Dorsolateral prefrontal cortex (tissue), 122 donors: ENCODE measurements at places on chromosomes 13 and 19. TPM values are rescaled to one million over a fixed set of nuclear protein-coding genes. Genes with fewer than 3 reads are reported as not detected.

The PGLYRP2 gene
- total RNA-seq: not detected

The KLK1 gene
- total RNA-seq: not detected

The ZNF132 gene
- 12.3 TPM for total RNA-seq

The LEUTX gene
- total RNA-seq: not detected

The ANKRD27 gene
- total RNA-seq: 42.5 TPM

The NCCRP1 gene
- not detected for total RNA-seq

The ZFP30 gene
- total RNA-seq: 29.9 TPM

The PINLYP gene
- 4.2 TPM for total RNA-seq

The CLIP3 gene
- total RNA-seq: 203 TPM

The SHC2 gene
- 54.0 TPM for total RNA-seq

The TGDS gene
- total RNA-seq: 6.2 TPM

The LILRB1 gene
- total RNA-seq: 7.4 TPM

The CYP4F12 gene
- total RNA-seq: 3.1 TPM

The ZNF600 gene
- 4.9 TPM for total RNA-seq

The TNFRSF19 gene
- total RNA-seq: 2.7 TPM

The LILRB4 gene
- 4.4 TPM for total RNA-seq

The AMH gene
- total RNA-seq: 5.7 TPM

The KLF1 gene
- not detected for total RNA-seq

The OPA3 gene
- 10.4 TPM for total RNA-seq

The ZNF541 gene
- 0.95 TPM for total RNA-seq

The CPB2 gene
- not detected for total RNA-seq

The UGGT2 gene
- total RNA-seq: 40.7 TPM

The HCN2 gene
- 113 TPM for total RNA-seq

The ACP7 gene
- 2.7 TPM for total RNA-seq

The PSG4 gene
- total RNA-seq: not detected

The NUP58 gene
- 57.5 TPM for total RNA-seq

The ZSCAN18 gene
- 208 TPM for total RNA-seq

The EXOC3L2 gene
- not detected for total RNA-seq

The ANGPTL8 gene
- 0.52 TPM for total RNA-seq

The KLK11 gene
- not detected for total RNA-seq

The IQCN gene
- 5.5 TPM for total RNA-seq
